Endodermal cell (in vitro differentiated cells): ENCODE measurements at places on chromosomes 16 and 17. TPM values are rescaled to one million over a fixed set of nuclear protein-coding genes. Genes with fewer than 3 reads are reported as not detected.

PTRH2 gene
- 15.9 to 24.0 TPM (median 23.6 TPM) in 3 replicates for total RNA-seq

- peaks cover 57% of the 10 kb centered on the region for H3K27me3 ChIP-seq
- peak; percentile 95 for DNase-seq
- H3K36me3 ChIP-seq = no peaks in the 10 kb centered on the region
- H3K27ac ChIP-seq = no peak overlapping the region
Observed at GRCh38 chr17:34556384-34556783, 23.0 kb upstream of the TMEM132E start.

GRCh38 chr16:22214402-22214801 is 8.3 kb downstream of the EEF2K start:
- H3K27me3 ChIP-seq = no peaks in the 10 kb centered on the region
- no peak for DNase-seq
- no peaks in the 10 kb centered on the region for H3K36me3 ChIP-seq
- H3K27ac ChIP-seq = no peak overlapping the region

DNA sequence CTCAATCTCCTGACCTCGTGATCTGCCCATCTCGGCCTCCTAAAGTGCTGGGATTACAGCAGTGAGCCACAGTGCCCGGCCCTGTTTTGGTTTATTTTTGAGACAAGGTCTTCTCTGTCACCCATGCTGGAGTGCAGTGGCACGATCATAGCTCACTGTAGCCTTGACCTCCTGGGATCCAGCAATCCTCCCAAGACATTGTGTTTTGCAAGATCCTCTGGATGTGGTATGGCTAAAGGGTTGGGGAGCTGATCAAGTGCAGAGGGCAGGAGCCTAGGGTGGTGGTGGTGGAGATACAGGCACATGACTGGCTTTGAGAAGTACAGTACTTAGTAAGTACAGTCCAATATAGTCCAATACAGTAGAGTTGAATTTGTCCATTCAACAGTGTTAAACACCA is 16.6 kb upstream of the TNS4 start:
- H3K4me1 ChIP-seq = peaks cover 9% of the 10 kb centered on the region
- no peaks in the 10 kb centered on the region for H3K27me3 ChIP-seq
- no peak overlapping the region for H3K4me3 ChIP-seq
- H3K36me3 ChIP-seq = no peaks in the 10 kb centered on the region

POLR3E gene
- 61.8 and 73.6 TPM in 2 replicates for total RNA-seq

C16orf96 gene
- total RNA-seq = 1.0 to 1.6 TPM (median 1.6 TPM) in 3 replicates

DNA sequence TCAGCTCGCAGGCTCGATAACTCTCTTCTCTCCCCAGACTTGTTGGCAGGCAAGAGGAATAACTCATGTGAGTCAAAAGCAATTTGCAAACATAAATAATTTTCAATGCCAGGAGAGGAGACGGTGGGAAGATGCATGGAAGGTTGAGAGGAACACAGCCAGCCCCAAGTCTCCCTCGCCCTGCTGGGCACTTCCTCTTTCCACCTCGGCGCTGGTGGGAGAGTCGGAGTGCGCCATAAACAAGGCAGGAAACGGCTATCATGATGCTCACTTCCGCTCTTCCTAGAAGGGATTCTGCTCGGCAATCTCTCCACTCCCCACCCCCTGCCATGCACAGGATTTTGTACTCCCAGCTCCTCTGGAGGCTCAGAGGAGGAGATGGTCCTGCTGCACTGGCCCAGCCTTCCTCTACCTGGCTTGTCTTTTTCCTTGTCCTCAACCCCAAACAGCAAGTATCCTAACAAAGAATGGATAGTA is 13.0 kb downstream of the CBX4 start:
- no peaks in the 10 kb centered on the region for H3K36me3 ChIP-seq
- H3K27ac ChIP-seq = no peak overlapping the region
- H3K4me3 ChIP-seq = no peak overlapping the region

- H3K4me1 ChIP-seq = peaks cover 3% of the 10 kb centered on the region
- peak overlapping the region; percentile 83 for H3K4me3 ChIP-seq
- H3K27me3 ChIP-seq = peaks cover 42% of the 10 kb centered on the region
- no peaks in the 10 kb centered on the region for H3K36me3 ChIP-seq
- H3K27ac ChIP-seq = no peak overlapping the region
Observed at GRCh38 chr17:8015236-8015956, 13.0 kb downstream of the GUCY2D start.

GJC1 gene
- 81.9 and 84.6 TPM in 2 replicates for total RNA-seq

DNA sequence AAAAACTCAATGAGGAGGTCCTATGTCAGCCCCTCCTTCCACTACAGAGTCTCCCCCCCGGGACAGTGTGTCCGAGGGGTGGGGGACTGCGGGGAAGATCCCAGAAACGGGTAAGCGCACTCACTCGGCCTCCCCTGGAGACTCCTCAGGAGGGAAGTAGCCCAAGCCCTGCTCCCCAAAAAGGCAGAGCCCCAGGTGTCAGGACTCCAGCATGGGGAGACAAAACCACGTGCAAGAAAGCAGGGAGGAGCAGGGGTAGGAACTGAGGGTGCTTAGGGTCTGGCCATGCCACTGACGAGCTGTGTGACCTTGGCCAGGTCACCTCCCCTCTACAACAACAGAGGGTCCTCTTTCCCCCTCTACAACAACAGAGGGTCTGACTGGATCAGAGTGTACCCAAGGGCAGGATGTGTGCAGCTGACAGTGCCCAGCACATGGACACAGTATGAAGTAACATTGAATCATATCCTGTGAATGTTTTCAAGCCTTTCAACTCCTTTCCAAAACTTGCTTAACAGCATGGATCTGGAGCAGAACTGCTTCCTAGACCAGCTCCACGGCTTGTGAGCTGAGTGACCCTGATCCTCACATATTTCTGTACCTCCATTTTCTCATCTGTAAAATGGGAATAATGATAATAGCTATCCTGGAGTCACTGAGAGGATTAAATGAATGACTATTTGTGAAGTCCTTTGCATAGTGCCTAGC is 2.1 kb upstream of the NAGS start:
- H3K27me3 ChIP-seq = peaks cover 45% of the 10 kb centered on the region
- no peak for DNase-seq
- no peaks in the 10 kb centered on the region for H3K36me3 ChIP-seq
- H3K27ac ChIP-seq = no peak overlapping the region

GRCh38 chr16:4115209-4115948 is 863 bp downstream of the ADCY9 start:
- peaks cover 49% of the 10 kb centered on the region for H3K27me3 ChIP-seq
- no peak overlapping the region for H3K27ac ChIP-seq
- peak; percentile 86 for DNase-seq
- H3K36me3 ChIP-seq = no peaks in the 10 kb centered on the region

- peaks cover 7% of the 10 kb centered on the region for H3K4me1 ChIP-seq
- no peak overlapping the region for H3K27ac ChIP-seq
- H3K4me3 ChIP-seq = peak overlapping the region; percentile 66
- H3K27me3 ChIP-seq = peaks cover 45% of the 10 kb centered on the region
Observed at GRCh38 chr16:2195322-2196161, 863 bp downstream of the CASKIN1 start.

- H3K4me1 ChIP-seq = peaks cover 4% of the 10 kb centered on the region
- H3K27ac ChIP-seq = no peak overlapping the region
- H3K27me3 ChIP-seq = no peaks in the 10 kb centered on the region
- no peak overlapping the region for H3K4me3 ChIP-seq
- peaks cover 84% of the 10 kb centered on the region for H3K36me3 ChIP-seq
- no peak for DNase-seq
Observed at GRCh38 chr16:84058664-84059063, 16.1 kb upstream of the SLC38A8 start.

IL21R gene
- total RNA-seq = 0.09 and 0.18 TPM in 2 replicates

NPIPB8 gene
- not detected in 3 replicates for total RNA-seq

- no peaks in the 10 kb centered on the region for H3K4me1 ChIP-seq
- H3K36me3 ChIP-seq = no peaks in the 10 kb centered on the region
- H3K27me3 ChIP-seq = peaks cover 12% of the 10 kb centered on the region
- peak within 1 kb of the TSS; percentile 45 for H3K4me3 ChIP-seq
Observed at GRCh38 chr17:75587675-75588595, at the start of gene MYO15B. MYO15B (plus strand) TSS chr17:75587800; CDS start chr17:75588058, 258 bp downstream.

- H3K4me3 ChIP-seq = no peak overlapping the region
- no peaks in the 10 kb centered on the region for H3K27me3 ChIP-seq
- no peak for DNase-seq
- peak overlapping the region; percentile 57 for H3K27ac ChIP-seq
- no peaks in the 10 kb centered on the region for H3K4me1 ChIP-seq
- no peaks in the 10 kb centered on the region for H3K36me3 ChIP-seq
Observed at GRCh38 chr17:80023481-80024205, 12.0 kb downstream of the TBC1D16 start.

DNA sequence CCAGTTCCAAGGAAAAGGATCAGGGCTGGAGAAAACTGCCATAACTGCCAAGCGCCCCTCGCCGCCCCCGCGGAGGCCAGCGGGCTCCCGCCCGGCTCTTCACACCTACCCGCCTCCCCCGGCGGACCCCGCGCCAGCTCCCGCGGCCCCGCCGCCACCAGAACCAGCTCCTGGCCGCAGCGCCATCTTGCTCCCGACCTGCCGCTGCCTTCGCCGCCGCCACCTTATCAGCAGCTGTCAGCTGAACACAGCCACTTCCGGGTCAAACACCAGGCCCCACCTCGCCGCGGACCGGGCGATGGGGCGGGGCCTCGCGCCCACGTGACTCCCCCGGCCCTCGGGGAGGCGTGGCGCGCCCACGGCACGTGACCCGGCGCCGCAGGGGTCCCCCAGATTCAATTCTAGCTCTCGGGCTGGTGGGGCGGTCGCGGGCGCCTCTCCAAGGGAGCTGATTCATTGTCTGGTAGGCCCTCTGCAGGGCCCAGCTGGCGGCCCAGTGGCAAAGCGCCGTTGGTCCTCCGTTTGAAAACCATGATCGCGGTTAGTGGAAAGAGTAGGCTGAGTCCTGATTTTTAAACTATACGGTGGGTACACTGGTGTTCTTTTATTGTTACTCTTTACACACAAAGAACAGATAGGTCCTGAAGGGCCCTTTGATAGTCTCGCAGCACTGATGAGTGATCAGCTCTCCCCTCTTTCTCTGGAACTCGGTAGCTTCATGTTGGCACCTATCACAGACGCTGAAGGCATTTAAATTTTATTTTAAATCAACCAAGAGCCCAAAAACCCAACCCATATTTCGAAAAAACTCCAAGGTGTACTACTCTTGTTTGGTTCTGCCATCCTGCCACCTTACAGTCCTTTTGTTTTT is at the start of gene SYNRG:
TSS of gene SYNRG (minus strand) at position 249 of the 871 bp plus-strand sequence. CDS start at position 186, 63 bp downstream.
- H3K4me1 ChIP-seq = no peaks in the 10 kb centered on the region
- H3K27ac ChIP-seq = peak within 1 kb of the TSS; percentile 95
- peak within 1 kb of the TSS; percentile 97 for H3K4me3 ChIP-seq
- DNase-seq = peak; percentile 100
- H3K36me3 ChIP-seq = peaks cover 45% of the 10 kb centered on the region

DNA sequence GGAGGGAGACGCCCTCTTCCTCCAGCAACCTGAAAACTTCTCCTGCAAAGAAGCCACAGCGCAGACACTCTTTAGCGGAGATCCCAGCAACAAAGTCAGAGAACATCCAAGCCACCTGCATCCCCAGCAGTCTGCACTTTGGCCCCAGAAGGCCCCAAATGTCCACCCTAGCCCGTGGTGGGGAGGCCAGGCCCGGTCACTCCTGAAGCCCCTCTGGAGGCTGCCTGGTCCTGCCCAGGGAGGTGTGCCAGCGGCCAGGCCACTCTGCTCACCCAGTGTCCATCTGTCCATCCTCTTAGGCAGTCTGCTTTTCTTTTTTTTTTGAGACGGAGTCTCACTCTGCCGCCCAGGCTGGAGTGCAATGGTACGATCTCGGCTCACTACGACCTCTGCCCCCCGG is 5.4 kb downstream of the HAGHL start:
- no peak for DNase-seq
- H3K4me3 ChIP-seq = no peak overlapping the region
- H3K36me3 ChIP-seq = peaks cover 26% of the 10 kb centered on the region
- peaks cover under 1% of the 10 kb centered on the region for H3K4me1 ChIP-seq
- H3K27ac ChIP-seq = no peak overlapping the region

DNA sequence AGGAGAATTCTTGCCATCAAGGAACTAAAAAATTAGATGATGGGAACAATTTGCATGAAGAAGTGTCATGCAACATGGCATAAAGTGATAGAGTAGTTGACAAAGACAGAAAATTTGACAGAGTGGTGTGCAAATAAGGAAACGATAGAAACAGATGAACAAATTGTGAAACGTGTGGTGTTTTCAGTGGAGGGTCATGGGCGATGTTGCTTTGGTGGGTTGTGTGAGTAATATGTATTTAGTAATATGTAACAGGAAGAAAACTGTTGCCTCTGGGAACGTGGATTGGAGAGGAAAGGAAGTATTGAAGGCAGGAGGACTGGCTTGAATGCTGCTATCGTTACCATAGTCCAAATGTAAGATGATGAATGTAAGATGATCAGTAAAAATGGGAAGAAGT is 3.6 kb downstream of the COX10 start:
- no peak overlapping the region for H3K4me3 ChIP-seq
- H3K36me3 ChIP-seq = peaks cover 23% of the 10 kb centered on the region
- DNase-seq = no peak
- peaks cover 7% of the 10 kb centered on the region for H3K4me1 ChIP-seq
- H3K27ac ChIP-seq = no peak overlapping the region

DNA sequence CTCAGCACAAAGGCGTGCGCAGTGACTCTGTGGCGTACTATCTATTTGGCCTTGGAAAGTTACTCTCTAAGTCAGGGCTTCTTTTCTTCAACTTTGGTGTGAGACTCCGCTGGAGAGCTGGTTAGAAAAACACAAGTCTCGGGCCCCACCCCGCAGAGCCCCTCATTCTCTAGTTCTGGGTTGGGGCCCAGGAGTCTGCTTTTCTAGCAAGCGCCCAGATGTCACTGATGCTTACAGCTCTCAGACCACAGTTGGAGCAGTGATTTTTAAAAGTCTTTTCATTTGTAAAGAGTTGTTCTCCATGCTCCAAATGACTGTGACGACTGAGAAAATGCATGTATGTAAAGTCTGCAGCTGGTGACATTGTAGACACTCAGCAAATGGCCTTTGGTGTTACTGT is 582.3 kb downstream of the WWOX start:
- DNase-seq = no peak
- no peak overlapping the region for H3K27ac ChIP-seq
- no peaks in the 10 kb centered on the region for H3K36me3 ChIP-seq
- no peak overlapping the region for H3K4me3 ChIP-seq

KREMEN2 gene
- 7.8 to 8.8 TPM (median 8.4 TPM) in 3 replicates for total RNA-seq

PDILT gene
- total RNA-seq = not detected in 2 replicates

SHCBP1 gene
- 6.8 to 17.2 TPM (median 14.5 TPM) in 3 replicates for total RNA-seq

ZFP90 gene
- total RNA-seq = 23.1 to 39.8 TPM (median 33.2 TPM) in 3 replicates

DNA sequence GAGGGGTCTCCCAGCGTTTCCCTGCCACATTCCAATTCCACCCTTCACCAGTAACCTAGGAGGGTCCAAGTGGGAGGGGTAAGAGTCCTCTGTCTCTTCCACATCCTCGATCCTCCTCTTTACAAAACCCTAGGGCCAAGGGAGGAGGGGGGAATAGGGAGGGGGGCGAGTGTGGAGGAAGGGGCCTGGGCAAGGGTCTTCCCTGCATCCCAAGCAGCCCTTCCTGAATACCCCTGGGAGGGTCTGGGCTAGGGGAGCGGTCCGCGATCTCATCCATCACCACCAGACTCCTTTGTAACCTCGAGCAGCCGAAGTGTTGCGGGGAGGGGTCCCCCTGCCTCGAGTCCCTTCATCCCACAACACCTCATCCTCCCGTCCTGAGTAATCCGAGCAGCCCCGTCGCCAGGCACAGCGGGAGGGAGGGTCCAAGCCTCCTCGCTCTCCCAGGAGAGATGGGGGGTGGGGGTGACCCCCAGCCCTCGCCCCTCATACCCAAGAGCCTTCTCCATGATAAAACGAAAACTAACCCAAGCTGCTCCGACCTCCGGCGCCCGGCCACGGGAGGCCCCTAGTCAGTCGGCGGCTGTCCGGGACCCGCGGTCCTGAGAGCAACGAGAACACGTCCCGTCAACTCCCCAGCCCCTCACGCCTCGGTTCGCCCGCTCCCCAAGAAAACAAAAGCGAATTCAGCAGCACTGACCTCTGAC is 502 bp downstream of the SMPD3 start:
- H3K27ac ChIP-seq = peak overlapping the region; percentile 76
- no peaks in the 10 kb centered on the region for H3K36me3 ChIP-seq
- no peaks in the 10 kb centered on the region for H3K4me1 ChIP-seq
- H3K27me3 ChIP-seq = peaks cover 41% of the 10 kb centered on the region
